ENCODE measurements at places on chromosomes 16 and 17.

GRCh38 chr16:79430191-79430678 lies 170.3 kb downstream of the MAF start:
- DNase-seq = peak; percentile 11

DNA sequence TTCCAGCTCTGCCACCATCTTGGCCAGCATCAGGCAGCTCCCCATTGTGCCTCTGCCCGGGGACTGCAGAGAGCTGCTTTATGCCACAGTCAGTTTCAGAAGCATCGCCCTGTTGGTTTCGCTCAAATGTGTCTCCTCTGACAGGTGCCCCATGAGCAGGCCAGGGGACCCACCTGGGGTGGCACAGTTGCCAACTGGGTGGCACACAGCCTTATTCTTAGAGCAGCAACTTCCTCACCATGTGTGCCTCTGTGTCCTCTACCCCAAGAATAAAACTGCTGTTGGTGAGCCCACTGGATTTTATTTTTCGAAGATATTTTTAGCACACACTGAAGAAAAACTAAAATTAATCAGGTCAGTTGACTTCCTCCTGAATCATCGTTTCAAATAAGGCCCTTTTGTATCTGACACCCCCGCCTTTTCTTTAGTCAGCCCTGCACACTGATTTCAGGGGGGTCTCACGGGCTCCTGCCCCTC lies 44.9 kb upstream of the CACNG5 start:
- no peak for DNase-seq

DNA sequence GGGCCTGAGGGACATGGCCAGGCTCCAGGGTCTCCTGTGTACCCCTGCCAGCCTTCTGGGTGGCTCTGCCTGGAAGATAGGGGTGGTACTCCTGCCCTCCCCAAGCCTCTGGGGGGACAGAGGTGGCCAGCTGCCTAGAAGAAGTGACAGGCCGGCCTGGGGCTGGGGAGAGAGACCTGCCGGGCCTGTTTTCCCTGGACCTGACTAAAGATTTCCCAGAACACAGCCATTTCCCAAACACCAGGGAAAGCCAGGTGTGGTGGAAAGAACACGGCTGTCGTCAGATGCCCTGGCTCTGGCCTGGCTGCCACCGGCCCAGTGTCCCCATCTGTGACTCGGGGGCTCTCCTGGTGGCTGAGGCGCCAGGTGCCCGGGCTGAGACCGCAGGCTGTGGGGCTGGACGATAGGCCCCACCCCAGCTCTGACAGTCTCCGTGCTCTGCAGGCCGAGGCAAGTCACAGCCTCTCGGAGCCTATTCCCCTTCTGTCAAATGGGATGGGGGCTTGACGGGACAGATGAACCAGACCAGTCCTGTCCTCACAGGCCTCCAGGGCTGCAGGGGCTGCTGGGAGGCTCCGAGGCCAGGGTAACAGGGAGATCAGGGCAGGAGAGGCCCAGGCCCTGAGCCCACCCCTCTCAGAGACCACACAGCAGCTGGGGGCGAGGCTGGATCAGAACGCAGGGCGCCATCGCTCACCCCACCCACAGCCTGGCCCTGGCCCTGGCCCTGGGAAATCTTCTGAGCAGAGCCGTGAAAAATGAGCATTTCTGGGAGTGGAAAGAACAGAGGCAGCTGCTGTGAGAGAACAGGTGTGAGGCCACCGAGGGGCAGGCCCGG lies 33.1 kb downstream of the CTU2 start:
- DNase-seq = no peak

DNA sequence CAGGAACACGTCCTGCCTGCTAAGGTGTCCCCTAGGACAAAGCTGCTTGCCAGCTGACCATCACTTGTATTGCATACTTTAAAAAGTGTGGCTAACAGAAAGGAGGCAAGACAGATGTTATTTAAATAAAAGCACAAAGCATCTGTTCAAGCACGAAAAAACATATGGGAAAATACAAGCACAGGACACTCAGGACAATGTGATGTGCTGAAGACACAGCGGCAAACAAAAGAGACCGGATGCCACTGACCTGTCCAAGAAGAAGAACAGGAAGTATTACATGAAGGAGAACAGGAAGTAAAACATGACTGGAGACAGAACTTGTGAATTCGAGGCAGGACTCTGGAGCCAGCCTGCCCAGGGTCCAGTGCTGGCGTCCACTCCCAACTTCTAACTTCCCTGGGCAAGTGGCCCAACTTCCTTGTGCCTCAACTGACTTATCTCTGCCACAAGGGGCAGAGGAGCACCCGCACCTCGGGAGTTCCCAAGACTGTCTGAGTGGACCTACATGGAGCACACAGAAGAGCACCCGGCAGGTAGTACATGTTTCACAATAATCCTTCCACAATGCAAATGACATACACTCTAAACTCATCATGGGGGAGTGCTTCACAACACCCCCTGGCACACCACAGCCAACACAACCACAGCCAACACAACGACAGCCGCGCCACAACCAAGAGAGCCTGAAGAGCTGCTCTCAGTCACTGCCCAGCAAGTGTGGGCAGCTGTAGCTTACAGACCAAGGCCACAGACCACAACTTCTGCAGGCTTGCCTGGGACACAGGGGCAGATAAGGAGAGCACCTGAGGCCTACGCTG lies 36.6 kb downstream of the ANKRD11 start:
- no peak for DNase-seq

DNA sequence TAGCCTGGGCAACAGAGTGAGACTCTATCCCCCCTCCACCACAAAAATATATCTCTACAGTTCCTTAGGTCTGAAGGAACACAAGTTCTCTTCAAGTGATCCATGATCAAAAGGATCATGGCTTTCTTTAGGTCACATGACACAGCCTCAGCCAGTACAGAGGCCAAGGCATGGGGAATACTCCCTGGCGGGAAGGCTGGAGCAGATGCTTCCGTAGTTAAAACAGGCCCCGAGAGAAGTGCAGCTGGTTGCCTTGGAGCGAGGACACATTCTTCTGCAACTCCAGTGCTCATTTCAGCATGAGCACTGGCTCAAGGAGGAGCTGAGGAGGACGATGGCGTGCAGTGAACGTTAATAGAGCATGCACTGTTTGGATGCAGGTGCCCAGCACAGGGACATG lies 13.5 kb downstream of the CDIP1 start:
- no peak for DNase-seq

DNA sequence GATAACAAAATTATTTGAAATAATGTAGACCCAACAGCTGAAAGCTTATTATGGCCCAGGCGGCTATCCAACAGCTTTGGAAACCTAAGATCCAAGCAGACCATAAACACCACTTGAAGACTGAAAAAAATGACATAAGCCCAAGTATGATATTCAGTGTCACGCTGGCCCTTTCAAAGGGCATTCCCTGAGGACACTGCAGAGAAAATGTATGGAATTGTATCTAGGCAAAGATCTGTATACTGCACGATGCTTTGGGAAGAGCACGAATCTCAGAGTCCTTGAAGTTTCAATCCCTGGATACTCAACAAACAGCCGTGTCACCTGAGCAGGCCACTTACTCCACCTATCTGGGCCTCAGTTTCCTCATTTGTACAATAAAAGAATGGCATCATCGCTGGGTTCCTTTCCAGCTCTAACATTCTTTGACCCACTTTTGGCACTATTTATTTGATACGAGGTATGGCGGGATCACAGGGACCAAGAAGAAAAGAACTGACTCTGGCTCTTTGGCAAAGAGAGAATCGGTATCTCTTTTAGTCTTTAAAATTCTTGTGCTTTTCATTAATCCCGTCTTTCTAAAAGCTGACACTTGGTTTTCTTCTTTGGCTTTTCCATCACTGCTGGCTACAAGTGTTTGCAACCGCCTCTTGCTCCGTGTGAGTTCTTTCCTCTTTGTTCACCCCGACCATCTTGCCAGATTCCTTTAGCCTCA lies 1.2 kb downstream of the STAT5B start:
- DNase-seq = no peak

- no peak for DNase-seq
Observed at GRCh38 chr16:27928542-27928941, 135.0 kb downstream of the GSG1L start.

- DNase-seq = no peak
Observed at GRCh38 chr16:19680881-19681340, 37.1 kb downstream of the KNOP1 start.

DNA sequence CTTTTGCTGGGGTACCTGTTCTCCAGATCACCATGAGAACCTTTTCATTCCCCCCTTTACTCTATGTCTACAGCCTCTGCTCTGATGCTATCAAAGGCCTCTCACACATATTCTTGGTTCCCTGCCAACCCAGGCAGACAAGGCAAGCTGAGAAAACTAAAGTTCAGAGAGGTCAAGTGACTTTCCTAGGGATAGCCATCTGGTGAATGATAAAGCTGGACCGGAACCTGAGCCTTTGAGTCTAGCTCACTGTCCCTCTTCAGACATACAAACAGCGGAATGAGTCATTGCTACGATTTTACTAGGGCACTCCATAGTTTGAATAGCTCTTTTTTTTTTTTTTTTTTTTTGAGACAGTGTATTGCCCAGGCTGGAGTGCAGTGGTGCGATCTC lies 73.3 kb downstream of the XYLT1 start:
- no peak for DNase-seq

DNA sequence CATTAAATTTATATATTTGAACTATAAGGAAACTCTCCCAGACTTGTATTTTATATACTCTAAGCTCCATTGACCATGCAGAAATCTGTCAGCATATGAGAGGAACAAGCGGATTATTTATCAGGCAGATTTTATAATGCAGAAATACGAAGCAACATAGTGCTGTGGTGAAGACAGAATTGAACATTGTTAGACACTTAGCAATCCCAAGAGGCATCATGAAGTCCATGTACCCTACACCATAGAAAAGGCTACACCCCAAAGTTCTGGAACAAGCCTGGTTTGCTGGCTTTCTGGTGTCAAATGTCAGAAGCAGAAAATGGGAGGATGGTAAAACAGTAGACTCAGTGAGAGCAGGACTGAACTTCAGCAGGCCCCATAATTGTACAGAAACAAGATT lies 241.1 kb downstream of the PRKCA start:
- DNase-seq = no peak

DNA sequence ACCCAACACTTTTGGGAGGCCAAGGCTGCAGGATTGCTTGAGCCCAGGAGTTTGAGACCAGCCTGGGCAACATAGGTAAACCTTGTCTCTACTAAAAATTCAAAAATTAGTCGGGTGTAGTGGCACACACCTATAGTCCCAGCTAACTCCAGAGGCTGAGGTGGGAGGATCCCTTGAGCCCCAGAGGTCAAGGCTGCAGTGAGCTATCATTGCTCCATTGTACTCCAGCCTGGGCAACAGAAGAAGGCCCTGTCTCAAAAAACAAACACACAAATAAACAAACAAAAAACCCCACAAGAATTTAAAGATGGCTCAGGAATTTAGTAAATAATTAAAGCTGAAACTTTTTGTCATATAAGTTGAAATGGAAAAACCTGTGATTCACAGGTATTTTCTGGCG lies 2.3 kb upstream of the TMEM170A start:
- no peak for DNase-seq

DNA sequence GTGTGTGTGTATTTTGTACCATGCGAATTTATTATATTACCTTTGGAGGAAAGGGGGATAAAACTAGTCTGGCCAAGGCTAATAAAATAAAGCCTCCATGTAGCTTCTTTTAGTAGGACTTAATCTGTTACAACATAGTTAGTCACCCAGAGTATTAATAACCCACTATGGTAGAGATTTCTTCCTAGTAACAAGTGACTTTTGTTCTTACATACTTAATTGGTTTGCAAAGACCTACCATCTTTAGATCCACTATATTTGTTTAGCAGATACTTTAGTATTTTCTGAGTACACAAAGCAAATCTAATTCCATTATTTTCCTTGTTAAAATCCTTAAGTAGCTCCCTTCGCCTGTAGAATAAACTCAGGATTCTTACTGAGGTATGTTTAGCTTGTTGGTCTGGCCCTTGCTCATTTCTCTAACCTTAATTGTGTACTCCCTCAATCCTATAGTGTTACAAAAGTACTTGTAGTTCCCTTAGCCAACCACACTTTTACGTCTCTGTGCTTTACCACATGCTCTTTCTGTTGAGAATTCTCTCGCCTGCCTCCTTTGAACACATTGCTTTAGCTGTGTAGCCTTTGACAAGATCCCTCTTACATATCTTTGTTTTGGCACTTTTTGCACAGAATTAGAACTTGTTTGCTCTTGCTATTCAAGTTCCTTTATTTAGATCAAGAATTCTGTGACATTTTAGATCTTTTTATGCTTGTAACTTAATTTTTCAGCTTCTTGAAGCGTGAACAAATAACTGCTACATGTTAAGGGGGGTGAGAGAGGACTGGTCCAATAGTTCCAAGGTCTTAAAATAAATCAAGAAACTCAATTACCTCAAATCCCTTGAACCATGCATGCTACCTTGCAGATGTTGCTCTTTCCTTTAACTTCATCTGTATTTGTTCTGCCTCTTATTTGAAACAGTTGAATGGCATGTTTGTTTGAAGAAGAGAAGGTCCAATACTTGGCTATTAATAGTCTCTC lies 23.8 kb downstream of the CLTC start:
- no peak for DNase-seq

DNA sequence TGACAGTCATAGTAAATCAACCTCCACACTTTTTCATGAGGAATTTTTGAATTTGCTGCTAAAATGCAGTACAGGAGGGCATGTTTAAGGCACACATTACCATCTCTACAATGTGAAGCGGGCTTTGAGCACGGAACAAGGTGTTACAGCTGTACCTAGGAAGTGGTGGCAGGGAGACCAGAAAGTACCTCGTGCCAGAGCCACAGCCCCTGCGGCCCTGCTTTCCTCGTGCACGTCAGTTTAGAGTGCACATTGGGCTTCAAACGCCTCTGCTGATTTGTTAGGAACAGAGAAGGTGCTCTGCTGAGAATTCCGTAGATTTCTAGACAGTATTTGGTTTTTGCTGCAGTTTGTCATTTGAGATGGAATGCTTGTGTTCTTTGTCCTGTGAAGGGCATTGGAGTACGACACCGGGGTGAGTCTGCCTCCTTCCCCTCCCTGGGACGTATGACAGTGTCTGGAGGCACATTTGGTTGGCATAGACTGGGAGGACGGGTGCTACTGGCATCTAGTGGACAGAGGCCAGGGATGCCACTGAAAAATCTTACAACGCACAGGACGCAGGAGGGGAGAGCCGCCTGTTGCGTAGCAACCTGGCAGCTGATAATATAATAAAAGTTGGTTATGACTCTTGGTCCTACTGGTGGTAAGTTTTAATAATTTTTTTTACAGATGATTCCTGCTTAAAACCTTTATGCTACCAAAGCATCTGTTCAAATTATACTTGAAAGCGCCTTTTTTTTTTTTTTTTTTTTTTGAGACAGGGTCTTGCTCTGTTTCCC lies 9.1 kb downstream of the FOXK2 start:
- DNase-seq = peak; percentile 17

DNA sequence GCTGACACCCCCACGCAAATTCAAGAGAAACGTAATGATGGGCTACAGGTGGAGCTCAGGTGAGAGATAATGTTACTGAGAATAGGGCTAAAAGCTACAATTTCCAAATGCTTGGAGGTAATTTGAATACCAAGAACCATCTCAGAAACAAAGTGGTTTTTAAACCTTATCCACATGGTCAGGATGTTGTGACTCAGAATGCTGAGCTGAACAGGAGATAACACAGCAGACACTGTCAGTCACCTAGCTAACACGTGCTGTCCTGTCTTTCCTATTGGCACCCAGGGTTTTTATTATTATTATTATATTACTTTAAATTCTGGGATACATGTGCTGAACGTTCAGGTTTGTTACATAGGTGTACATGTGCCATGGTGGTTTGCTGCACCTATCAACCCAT lies 233.0 kb upstream of the MAF start:
- DNase-seq = no peak
